ENCODE measurements at places on chromosomes 1 and 21. TPM values are rescaled to one million over a fixed set of nuclear protein-coding genes. Genes with fewer than 3 reads are reported as not detected.

The LDLRAD2 gene
- not detected for total RNA-seq

GRCh38 chr1:23756676-23757075 is 13.4 kb downstream of the ELOA start:
- H3K27ac ChIP-seq, result no peak overlapping the region
- no peak overlapping the region for H3K4me3 ChIP-seq
- no peaks in the 10 kb centered on the region for H3K27me3 ChIP-seq
- H3K4me1 ChIP-seq, result no peaks in the 10 kb centered on the region
- peaks cover 48% of the 10 kb centered on the region for H3K36me3 ChIP-seq
- DNase-seq, result no peak

DNA sequence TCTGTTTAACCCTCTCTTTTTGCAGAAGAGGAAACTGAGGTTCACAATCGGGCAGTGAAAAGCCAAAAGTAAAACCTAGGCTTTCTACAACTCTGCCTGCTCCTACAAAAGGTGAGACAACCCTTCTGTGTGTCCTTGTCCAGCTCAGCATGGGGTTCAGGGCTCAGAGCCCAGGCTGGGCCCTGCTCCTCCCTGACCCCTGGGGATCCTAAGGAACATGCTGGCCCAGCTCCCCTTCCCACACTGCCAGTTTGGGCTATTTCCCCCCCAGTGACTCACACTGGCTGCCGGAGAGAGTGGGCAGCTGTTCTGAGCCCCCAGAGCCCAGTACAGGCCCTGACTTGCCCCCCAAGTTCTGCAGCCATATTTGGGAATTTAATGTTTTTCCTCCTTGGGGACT is 8.9 kb downstream of the FAM229A start:
- DNase-seq, result no peak
- no peaks in the 10 kb centered on the region for H3K36me3 ChIP-seq

DNA sequence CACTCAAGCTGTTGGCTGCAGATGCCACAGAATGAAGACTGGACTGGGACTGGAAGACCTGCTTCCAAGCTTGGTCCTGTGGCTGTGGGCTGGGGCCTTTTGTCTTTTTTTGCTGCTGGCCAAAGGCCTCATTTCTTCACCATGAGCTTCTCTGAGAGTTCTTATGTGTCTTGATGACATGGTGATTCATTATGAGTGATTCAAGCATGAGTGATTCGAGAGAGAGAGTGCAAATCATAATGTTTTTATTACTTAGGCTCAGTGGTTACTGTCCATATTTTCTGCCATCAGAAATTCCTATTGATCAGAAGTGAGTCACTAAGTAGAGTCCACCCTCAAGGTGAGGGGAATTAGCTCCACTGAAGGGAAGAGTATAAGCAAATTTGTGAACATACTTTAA is 94.0 kb downstream of the PCP4 start:
- H3K4me1 ChIP-seq, result no peaks in the 10 kb centered on the region
- H3K27ac ChIP-seq, result no peak overlapping the region
- no peaks in the 10 kb centered on the region for H3K36me3 ChIP-seq

GRCh38 chr1:200771625-200772555 is 33.2 kb downstream of the CAMSAP2 start:
- H3K4me1 ChIP-seq, result no peaks in the 10 kb centered on the region
- H3K27me3 ChIP-seq, result no peaks in the 10 kb centered on the region
- DNase-seq, result no peak

GRCh38 chr1:17447501-17447992 is 8.1 kb upstream of the RCC2 start:
- no peak overlapping the region for H3K27ac ChIP-seq
- DNase-seq, result no peak
- H3K27me3 ChIP-seq, result no peaks in the 10 kb centered on the region
- peaks cover 5% of the 10 kb centered on the region for H3K4me1 ChIP-seq
- H3K36me3 ChIP-seq, result no peaks in the 10 kb centered on the region

The LCE6A gene
- total RNA-seq, result not detected

DNA sequence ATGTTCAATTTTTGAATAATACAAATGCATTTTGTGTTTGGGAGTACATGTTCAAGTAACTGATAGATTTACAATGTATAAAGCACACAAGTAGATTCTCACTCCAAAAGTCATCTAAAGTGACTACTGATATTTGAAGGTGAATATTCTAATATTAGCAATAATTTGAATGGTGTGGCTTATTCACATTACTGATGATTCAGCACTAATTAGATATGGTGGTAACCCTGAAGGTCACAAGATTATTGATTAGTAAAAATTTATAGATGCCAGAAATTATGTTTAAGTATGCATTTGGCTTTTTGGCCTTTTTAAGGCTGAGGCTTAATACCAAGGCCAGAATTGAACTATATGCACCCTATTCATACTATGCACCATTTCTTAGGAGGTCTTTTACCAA is 52.4 kb upstream of the TENT5C start:
- no peaks in the 10 kb centered on the region for H3K4me1 ChIP-seq
- no peaks in the 10 kb centered on the region for H3K36me3 ChIP-seq
- DNase-seq, result no peak
- no peak overlapping the region for H3K27ac ChIP-seq
- peaks cover 20% of the 10 kb centered on the region for H3K27me3 ChIP-seq

- H3K27me3 ChIP-seq, result peaks cover 32% of the 10 kb centered on the region
- no peak for DNase-seq
- peaks cover 91% of the 10 kb centered on the region for H3K4me1 ChIP-seq
- peaks cover 4% of the 10 kb centered on the region for H3K36me3 ChIP-seq
Measured at GRCh38 chr1:206802401-206802800, 30.1 kb upstream of the IL10 start.

- peaks cover 40% of the 10 kb centered on the region for H3K4me1 ChIP-seq
- peak overlapping the region; percentile 13 for H3K27ac ChIP-seq
- H3K4me3 ChIP-seq, result peak overlapping the region; percentile 68
- peaks cover 5% of the 10 kb centered on the region for H3K27me3 ChIP-seq
Measured at GRCh38 chr21:42063191-42063570, 7.9 kb upstream of the UMODL1 start.

The WNT3A gene
- not detected for total RNA-seq

DNA sequence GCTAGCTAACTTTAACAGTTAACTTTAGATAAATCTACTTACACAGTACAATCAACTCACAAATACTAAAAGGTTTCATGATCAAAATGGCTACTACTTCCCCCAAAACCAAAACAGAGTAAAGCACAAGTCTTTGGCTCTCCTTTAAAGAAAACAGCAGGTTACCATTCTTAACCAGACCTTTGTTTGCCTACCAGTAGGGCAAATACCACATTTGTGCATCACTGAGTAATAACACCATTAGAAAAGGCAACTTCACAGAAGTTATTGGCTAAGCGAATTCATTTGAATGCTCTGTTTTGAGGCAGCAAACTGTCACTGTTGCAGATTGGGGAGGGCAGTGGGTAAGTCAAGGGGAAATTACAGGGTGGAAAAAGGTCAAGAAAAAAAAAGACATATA is 17.3 kb upstream of the SERPINC1 start:
- H3K4me3 ChIP-seq, result no peak overlapping the region
- DNase-seq, result no peak
- no peak overlapping the region for H3K27ac ChIP-seq
- H3K4me1 ChIP-seq, result peaks cover 5% of the 10 kb centered on the region
- H3K27me3 ChIP-seq, result no peaks in the 10 kb centered on the region

DNA sequence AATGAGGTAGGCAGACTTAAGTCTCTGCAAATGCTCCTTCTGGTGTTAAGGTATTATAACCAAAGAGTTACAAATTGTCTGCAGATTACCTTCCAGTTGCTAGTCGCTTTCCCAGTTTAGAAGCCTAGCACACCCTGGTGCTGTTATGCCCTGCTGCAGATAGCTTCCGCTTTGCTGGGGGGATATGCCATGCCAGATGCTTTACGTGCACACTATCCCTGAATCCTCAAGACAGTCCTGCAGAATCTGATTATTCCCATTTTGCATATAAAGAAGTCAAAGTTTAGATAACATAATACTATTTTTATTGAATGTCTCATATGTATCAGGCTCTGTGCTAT is 166.5 kb downstream of the DHRS3 start:
- peaks cover 84% of the 10 kb centered on the region for H3K4me1 ChIP-seq
- H3K36me3 ChIP-seq, result peaks cover 29% of the 10 kb centered on the region
- H3K4me3 ChIP-seq, result no peak overlapping the region
- peaks cover 5% of the 10 kb centered on the region for H3K27me3 ChIP-seq

DNA sequence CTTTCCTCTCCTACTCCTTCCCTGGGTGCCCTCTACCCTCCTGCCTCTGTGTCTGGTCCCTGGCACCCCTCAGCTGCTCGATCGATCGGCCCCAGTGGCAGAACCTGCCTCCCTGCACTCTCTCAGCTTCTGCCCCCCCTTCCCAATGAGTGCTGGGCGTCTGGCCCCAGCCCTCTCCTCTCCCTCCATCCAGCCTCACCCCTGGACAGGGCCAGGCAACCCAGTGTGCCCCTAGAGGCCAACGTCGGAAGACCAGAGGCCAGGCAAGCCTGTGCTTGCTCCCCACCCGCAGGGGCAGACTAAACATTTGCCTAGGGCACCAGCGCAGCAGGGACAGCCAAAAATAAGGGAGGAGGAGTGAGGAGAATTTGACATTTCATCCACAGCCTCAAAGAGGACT is 43.5 kb downstream of the LGR6 start:
- no peak overlapping the region for H3K4me3 ChIP-seq
- H3K27ac ChIP-seq, result no peak overlapping the region
- no peaks in the 10 kb centered on the region for H3K36me3 ChIP-seq

- no peak overlapping the region for H3K27ac ChIP-seq
- no peaks in the 10 kb centered on the region for H3K4me1 ChIP-seq
- H3K36me3 ChIP-seq, result no peaks in the 10 kb centered on the region
- H3K4me3 ChIP-seq, result no peak overlapping the region
- DNase-seq, result no peak
Measured at GRCh38 chr1:172070055-172070454, 228.8 kb downstream of the DNM3 start.

The KCNJ15 gene
- total RNA-seq, result 1.7 TPM

DNA sequence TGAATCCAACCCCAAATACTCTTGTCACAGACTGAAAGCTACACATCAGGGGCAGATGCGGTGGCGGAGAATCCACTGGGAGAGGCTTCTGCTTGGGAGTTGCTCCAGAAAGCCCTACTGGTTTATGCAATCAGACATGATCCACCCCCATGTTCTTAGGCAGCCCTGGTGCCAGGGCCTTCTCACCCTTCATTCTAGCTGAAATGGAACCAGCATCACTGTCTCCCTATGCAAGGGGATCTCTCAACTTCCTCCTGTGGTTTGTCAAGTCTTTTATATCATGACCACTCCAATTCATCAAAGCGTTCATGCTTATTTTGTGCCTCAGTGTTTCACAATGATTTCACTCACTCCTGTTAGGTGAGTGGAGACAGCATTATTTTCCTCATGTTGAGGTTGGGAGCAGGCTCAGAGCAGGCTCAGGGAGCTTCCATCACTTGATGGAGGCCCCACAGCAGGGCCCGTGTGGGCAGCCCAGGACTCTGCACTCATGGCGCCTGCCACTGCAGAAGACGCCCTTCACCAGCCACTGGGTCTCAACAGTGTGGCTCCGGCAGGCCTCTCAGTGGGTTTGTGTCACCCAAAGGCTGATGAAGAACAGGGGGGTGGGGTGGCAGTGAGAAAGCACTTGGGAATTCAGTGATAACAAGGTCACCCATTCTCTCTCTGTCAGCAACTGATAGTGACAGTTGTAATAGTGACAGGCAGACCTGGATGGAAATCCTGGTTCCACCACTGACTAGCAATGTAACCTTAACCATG is 67.1 kb downstream of the CD58 start:
- H3K4me1 ChIP-seq, result peaks cover 91% of the 10 kb centered on the region
- peaks cover 20% of the 10 kb centered on the region for H3K36me3 ChIP-seq
- H3K27ac ChIP-seq, result peak overlapping the region; percentile 88
- H3K27me3 ChIP-seq, result no peaks in the 10 kb centered on the region

The SH3BGR gene
- total RNA-seq, result 0.73 TPM

DNA sequence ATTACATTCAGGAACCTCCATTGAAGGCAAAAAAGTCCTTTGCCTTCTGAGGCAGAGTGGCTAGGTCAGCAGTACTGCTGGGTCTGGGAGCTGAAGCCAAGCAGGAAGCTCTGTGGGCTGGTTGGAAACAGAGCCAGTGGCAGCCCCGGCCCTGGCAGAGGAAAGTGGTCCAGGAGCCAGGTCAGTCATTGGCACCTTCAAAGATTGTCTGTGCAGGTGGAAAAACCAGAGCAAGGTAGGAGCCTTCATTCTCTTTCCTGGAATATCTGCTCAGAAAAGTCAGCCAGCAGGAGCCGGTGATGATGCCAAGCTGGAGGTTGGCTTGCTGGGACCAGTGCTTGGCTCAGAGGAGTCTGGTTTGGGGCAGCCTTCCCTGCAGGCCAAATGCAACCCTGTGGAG is 12.5 kb upstream of the DISP3 start:
- H3K36me3 ChIP-seq, result no peaks in the 10 kb centered on the region
- H3K27me3 ChIP-seq, result peaks cover 5% of the 10 kb centered on the region
- H3K4me3 ChIP-seq, result no peak overlapping the region
- H3K4me1 ChIP-seq, result no peaks in the 10 kb centered on the region

- H3K27ac ChIP-seq, result no peak overlapping the region
- DNase-seq, result peak; percentile 9
- H3K4me3 ChIP-seq, result no peak overlapping the region
- peaks cover 46% of the 10 kb centered on the region for H3K27me3 ChIP-seq
Measured at GRCh38 chr21:39441502-39442475, 3.8 kb downstream of the LCA5L start.

GRCh38 chr1:209037064-209037463 is 546.5 kb upstream of the CAMK1G start:
- DNase-seq, result no peak
- no peaks in the 10 kb centered on the region for H3K4me1 ChIP-seq
- no peak overlapping the region for H3K4me3 ChIP-seq
- H3K27me3 ChIP-seq, result peaks cover 3% of the 10 kb centered on the region
- H3K27ac ChIP-seq, result no peak overlapping the region

- H3K27me3 ChIP-seq, result peaks cover 13% of the 10 kb centered on the region
- H3K4me3 ChIP-seq, result no peak overlapping the region
- no peaks in the 10 kb centered on the region for H3K4me1 ChIP-seq
- DNase-seq, result no peak
Measured at GRCh38 chr1:244810221-244810620, 25.2 kb upstream of the COX20 start.

The LRRN2 gene
- total RNA-seq, result not detected

DNA sequence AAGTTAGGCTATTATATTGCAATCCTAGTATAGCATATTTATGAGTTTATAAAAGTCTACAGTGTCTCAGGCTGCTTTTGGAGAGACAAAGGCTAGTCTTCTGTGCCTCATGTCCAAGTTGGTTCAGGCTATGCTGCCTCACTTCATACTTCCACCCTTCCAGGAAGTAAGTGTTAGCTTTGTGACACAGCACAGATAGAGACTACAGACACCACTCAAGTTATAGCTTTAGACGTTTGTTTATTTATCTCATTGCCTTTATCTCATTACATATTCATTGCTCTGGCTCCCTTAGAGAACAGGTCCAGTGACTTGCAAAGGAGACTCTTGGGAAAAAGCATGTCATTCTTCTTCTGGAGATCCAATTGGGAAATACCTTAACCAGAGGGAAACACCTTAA is 22.6 kb upstream of the GBP4 start:
- DNase-seq, result no peak
- H3K4me3 ChIP-seq, result no peak overlapping the region
- peaks cover 24% of the 10 kb centered on the region for H3K36me3 ChIP-seq
- H3K27me3 ChIP-seq, result no peaks in the 10 kb centered on the region

All from activated T-helper 1 cell treated with anti-CD3 and anti-CD28 coated beads, Interleukin-12 subunit alpha, Interleukin-12 subunit beta, Interleukin-2, Interleukin-4 antibody, amounts not matched to agents 30 ng/mL and 10 ng/mL and 1 ng/mL, durations not matched to agents 14 hours and 24 hours and 36 hours (primary cell).